ENCODE measurements at places on chromosomes 5 and 9.

DNA sequence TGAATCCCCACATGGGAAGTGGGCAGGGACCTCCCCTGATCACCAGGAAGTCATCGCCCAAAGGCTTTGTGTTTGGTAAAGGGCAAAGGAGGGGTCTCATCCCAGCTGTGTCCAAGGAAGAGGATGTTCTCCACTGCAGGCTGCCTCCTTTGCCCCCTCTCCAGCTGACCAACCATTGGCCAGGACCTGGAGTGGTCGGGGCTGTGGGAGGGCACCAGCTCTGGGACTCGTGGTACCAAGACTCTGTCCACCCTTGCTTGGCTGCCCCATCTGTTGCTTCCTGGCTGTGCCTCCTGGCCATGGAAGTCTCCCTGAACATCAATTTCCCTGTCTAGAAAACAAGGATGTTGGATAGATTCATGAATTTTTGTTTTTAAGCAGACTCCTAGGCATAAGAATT is 34.1 kb downstream of the COL15A1 start:
- no peak for DNase-seq

GRCh38 chr9:131845305-131846298 is 105.7 kb upstream of the RAPGEF1 start:
- no peak for DNase-seq

DNA sequence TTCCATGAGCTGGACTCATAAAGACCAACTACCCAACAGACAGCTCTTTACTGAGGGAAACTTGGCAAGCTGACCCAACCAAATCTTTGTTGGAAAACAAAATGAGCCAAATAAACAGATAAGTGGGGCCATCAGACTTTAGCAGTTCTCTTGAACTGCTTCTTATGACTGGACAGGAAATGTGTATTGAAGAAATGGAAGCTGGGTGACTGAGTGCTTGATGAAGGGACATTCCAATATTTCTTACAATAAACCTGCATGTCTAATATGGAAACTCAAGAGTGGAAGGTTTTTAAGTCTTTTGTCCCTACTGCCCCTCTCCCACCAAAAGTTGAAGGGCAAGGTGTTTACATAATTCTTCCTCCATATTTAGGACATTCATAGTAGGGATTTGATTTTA is 218.8 kb upstream of the NR4A3 start:
- DNase-seq: no peak

DNA sequence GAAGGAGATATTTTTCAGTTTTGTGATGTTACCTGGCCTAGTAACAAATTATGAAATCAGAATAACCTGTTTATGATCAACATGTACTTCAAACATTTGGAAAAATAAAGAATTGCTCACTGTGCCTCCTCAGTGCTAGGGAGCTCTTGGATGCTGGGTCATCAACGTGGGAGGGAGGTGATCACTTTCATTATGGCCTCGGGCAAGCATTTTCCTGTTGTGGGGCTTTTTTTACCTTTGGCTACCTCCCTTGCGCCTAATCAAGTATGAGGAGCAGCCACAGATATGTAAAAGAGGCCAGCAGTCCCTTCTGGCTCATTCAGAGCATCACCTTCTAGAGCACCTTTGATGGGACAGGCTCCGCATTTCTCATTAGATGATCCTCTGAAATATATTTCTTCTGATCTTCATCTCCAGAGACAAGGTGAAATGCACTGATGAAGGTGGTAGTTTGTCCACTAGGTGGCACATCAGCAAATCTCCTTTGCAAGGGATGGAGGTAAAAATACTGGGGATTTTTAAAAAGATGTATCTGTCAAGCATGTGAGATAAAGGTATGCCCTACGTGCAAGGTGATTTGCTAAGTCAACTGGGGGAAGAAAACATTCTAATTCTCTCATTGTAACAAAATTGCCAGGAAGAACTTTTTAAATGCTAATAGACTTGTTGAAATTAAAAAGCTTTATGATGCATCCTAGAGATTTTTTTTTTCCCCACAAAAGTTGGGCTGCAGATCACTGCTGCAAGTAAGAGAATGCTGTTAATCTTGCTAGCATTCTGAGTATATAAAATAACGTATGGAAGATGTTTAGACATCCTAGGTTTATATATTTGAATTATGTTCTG is 218.2 kb downstream of the MAST4 start:
- DNase-seq: no peak

GRCh38 chr9:95055851-95056551 is 261.5 kb downstream of the FANCC start:
- no peak for DNase-seq
